ENCODE measurements at places on chromosomes 16 and 17. TPM values are rescaled to one million over a fixed set of nuclear protein-coding genes. Genes with fewer than 3 reads are reported as not detected.

The SHBG gene
- polyA plus RNA-seq, result 0.51 TPM

GRCh38 chr16:84565669-84566495, 52.0 kb downstream of the COTL1 start:
- no peak for DNase-seq

- DNase-seq, result no peak
These were observed 1239.3 kb downstream of the CDH11 start for GRCh38 chr16:63882576-63882975.

GRCh38 chr17:4393806-4394205, 27.3 kb upstream of the UBE2G1 start:
- DNase-seq, result no peak

GRCh38 chr17:43755389-43755875, 3.2 kb downstream of the SOST start:
- DNase-seq, result no peak
